AG04449 (cell line): ENCODE measurements at places on chromosomes 11 and 22.

DNA sequence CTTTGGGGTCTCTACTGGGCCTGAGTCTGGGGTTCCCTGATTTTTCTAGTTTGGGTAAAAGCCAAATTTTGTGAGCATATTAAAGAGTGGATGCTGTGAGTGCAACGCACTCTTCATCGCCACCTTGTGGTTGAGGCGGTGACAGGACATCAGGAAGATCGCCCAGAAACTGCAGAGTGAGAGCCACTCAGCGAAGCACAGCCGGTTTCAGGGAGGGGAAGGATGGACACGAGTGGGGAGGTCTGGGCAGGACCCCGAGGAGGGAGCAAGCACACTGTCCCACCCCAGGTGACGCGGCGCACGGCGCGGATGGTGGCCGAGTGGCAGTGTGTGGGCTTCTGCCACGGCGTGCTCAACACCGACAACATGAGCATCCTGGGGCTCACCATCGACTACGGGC, 9.1 kb downstream of the SELENOO start:
- DNase-seq: no peak

DNA sequence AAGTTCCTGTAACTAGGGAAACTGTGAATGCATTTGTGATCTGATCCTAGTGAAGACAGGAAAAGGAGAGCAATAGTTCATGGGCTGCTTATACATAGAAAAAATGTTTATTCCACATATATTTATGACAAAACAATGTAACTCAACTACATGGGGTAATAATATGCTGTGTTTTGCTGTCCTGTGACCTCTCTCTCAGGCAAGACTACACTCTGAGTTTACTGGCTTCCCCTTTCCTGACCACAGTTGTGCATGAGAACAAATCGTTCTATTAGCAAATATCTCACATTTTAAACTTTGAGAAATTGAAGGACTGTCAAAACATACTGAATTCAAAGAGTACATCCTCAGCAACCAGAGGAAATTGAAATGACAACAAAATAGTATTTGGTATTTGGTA, 161.9 kb upstream of the TRPC6 start:
- no peak for DNase-seq

- DNase-seq: no peak
Measured at GRCh38 chr22:25668437-25668836, 73.6 kb upstream of the MYO18B start.

DNA sequence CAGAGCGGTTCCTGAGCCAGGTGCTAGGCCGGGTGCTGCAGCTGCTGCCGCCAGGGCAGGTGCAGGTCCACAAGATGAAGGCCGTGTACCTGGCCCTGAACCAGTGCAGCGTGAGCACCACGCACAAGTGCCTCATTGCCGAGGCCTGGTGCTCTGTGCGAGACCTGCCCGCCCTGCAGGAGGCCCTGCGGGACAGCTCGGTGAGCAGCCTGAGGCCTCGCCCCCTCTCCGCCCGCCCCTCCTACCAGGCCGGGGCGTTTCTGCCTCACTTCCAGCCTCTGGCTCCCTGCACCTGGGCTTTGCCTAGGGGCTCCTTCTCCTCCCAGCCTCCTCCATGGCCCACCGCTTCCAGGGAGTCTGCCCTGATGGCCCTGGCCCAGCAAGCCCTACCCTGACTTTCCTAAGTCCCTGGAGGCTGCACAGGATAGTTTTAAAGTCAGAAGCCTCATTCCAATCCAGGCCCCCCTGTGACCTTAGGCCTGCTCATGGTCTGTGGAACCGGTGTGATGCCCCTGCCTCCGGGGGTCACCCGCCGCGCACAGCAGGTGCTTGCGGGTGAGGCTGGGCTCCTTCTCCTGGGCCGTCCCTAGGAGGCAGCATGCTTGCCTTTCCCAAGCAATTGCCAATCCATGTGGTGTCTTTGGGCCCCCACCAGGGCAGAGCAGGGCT, 5.5 kb downstream of the TCIRG1 start:
- no peak for DNase-seq

DNA sequence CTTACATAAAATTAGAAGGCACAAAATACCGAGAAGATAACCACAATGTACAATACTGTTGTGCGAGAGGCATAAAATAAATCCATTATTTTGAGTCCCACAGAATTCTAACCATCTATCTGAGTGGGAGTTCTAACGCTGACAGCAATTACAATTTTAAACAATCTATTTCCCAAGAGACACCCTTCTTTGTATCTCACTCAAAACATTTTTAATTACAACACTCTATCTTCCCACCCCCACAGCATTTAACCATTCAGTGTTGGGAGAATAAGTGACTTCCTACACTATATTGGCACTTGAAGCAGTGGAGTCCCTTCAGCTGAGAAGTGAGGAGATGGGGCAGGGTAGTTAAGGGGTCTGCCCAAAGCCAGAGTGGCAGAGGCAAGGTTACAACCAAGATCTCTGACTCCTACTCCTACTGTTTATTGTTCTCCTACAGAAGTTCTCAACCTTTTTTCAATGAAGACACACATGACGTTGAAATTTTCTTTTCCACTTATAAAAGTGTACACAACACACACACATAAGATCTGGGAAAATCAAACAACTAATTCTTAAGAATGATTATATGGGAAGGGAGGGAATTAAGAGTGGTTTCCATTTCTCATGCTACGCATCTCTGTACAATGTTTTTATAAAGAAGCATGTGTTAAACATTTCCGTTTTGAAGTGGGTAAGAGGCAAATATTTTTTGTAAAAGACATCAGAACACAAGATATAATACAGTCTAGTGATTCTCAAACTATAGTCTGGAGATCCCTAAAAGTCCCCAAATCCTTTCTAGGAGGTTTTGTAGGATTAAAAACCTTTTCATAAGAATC, 10.9 kb downstream of the SLC25A17 start:
- DNase-seq: no peak

GRCh38 chr11:115159207-115159606, 345.0 kb downstream of the CADM1 start:
- DNase-seq: no peak

DNA sequence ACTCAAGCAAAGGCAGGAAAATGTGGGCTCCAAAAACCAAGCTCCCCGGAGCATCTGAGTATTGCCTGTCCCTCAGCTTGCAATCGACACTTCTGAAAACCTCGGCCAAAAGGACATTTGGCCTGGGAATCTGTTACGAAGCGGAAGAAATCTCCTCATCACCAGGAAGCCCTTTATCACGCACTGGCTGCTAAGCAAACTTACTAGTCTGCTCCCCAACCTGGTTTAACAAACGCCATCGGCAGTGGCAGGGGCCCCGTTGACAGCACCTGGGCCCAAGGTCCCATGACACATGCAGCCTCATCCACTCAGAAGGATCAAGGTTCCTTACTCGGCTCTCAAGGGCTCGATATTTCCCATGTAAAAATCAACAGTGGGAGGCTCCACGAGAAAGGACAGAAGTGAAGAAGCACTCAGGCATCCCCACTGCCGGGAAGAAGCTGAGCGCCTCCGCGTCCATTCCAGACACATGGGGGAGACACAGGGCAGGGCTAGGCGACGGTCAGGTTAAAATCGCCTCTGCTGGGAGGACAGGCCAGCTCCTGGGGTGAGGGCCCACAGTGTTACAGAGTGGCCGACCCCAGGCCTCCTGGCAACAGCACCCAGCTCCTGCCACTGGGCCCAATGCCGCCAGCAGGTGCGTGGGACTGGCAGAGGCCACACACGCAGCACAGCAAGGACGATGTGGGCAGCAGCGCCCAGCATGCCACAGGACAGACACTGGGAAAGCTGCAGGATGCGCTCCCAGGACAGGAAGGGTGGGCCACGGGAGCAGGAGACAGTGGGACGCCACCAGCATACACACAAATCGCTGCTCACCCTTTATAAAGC, 27.1 kb downstream of the BRD1 start:
- no peak for DNase-seq

DNA sequence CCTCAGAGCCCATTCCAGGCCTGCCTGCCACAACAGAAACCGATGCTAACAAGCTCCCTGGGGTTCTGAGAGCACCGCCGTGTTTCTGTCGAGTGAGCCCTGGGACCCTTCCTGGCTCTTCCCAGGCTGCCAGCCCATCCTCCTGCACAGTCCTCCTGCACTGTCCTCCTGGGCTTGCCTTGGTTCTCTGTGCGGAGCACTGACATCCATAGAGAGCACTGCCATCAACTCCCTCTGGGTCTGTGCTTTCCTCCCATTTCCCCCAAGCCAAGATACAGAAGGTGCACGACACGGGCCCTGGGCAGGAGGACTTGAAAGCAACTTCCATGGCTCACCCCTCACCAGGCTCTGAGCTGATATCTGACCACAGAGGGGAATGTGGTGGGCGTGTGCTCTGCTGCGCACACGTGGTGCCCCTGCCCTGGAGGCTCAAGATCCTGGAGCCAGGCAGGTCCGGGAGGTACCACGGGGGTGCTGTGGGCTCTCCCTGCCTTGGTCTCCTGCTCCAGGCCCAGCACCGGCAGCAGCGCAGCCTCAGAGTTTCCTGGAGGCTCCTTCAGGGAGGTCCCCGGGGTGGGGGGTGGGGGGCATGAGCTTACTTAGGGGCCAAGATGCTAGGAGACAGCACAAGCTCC, 304.2 kb downstream of the BRD1 start:
- DNase-seq: no peak
